ENCODE measurements at places on chromosomes 11 and 22. TPM values are rescaled to one million over a fixed set of nuclear protein-coding genes. Genes with fewer than 3 reads are reported as not detected.

DNA sequence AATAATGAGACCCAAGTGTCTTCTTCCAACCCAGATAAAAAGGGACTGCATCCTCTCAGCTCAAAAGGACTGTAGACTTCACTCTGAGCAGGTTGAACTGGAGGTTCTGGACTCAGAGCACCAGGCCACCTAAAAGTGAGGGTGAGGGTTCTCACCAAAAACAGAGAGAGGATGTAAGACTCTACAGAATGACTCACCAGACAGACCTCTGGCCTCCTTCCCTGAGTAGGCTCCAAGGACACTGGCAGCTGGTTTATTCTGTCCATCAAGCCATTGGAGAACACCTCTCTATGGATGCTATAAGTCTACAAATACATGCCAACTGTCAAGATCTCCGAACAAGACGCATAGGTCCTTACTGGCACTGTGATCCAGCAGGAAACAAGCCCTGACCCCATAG, 27.2 kb downstream of the FEZ1 start:
- DNase-seq: no peak

DNA sequence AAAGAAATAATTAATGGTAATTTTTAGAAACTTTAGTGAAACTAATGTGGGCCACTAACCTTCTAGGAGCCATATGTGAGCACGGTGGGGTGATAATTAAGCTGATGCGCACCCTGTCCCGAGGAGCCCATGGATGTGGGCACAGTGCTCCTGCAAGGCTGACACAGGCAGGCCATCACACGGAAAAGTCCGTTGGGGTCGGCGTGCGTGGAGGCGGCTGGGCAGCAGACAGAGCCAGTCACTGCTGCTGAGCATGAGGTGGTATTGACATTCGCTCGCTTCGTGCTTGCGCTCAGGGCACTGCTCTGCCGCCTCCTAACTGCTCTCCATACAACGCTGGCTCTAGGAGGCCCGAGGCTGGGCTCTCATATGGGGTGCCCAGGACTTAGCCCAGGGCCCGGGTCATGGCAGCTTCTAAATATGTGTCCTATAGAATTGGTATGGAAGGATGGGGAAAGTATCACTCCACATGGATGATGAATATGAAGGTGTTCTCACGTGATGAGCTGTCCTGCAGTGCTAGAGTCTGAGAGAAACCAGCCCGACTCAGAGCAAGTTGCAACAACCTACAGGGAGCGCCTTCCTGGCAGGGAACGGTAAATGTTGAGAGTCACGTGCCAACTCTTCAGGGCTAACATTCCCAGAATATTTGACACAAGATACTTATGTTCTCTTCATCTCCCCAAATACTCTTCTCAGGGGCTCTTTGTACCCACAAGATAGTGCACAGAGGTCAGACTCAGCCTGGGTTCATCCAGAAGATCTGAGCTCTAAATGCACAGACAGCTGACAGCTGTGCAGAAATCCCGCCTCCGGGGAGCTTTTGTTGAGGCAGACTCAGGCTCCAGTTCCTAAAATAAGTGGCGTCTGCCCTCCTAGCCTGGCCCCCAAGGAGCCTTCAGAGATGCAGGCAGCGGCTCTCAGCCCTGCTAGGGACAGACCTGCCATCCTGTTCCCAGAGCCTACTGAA, 50.6 kb upstream of the ARFGAP3 start:
- no peak for DNase-seq

DNA sequence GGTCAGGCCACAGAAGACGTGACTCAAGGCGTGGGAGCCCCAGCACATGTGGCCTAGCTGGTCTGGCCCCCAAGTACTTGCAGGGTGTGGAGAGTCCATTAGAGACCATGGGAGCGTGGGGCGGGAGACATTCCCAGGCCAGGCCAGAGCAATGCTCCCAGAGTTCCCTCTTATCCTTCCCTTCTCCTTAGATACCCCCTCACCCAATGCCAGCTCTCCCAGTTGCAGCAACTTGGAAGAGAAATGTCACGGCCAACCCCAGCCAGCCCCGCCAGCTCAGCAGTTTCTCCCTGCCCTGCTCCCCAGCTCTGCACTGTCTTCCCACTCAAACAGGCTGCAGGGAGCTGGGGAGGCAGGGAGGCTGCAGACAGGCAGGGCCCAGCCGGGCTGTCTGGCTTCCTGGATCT, 65.4 kb upstream of the TSPAN18 start:
- no peak for DNase-seq

DNA sequence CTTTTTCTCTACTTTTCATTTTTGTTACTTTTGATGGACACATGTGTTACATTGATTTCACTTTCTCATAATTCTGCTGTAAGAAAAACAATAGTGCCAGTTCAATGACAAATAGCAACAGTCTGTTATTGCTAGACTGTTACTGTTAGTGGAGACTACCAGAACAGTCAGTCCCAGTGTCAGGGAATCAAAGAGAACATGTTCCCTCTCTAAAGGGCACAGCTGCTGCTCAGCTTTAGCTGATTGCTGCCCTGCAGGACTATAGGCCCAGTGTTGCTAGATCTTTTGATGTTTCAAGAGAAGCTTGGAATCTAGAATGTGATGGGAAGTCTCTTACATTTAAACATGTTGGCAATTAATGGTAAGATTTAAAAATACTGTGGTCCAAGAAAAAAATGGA, 3.4 kb downstream of the BIRC3 start:
- DNase-seq: no peak

The LDHAL6A gene
- total RNA-seq: not detected

The ACR gene
- 0.92 TPM for total RNA-seq

The MAP6 gene
- 13.3 TPM for total RNA-seq

Data from mucosa of gallbladder (tissue), 1 donor.